ENCODE measurements at places on chromosomes 13 and 19.
A peak's percentile ranks its signal among the peaks of the same experiment; 100 is the strongest.

DNA sequence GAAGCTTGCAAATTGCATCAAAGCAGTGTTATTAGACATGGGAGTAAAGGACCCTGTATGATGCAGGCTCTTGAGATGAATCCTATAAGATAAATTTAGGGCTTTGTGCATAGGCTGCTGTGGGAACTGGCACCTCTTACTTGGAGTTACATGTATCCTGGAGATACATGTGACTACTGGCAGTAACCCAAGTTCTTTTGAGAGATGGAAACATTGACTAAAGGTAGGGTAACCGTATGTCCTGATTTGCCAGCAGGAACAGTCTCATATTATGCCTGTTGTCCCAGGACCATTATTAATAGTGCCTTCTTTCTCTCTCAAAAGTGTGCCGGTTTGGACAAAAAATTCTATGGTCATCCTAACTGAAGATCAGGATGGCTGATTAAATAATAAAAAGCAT is 195.4 kb downstream of the LACC1 start:
- DNase-seq, result no peak

GRCh38 chr13:30097089-30097488 is 210.3 kb downstream of the KATNAL1 start:
- DNase-seq, result no peak

DNA sequence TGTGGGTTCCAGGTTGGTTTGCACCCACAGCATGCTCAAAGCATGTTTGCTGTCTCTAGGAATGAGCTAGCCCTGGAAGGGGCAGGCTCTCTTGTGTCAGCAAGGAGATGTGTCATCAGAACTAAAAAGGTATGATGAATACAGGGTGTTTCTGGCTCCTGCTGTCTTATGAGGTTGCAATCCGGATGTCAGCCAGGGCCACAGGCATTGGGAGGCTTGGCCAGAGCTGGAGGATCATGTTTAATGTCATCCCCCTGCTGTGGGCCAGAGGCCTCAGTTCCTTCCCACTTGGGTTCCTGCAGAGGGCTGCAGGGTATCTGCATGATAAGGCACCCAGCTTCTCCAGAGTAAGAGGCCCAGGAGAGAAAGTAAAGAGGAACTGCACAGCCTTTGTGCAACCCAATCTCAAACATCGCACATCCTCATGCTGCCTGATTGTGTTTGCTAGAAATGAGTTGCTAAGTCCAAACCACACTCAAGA is 193.6 kb downstream of the COL4A1 start:
- DNase-seq, result peak; percentile 33

- no peak for DNase-seq
Observed at GRCh38 chr19:19597809-19598306, 20.6 kb downstream of the PBX4 start.

DNA sequence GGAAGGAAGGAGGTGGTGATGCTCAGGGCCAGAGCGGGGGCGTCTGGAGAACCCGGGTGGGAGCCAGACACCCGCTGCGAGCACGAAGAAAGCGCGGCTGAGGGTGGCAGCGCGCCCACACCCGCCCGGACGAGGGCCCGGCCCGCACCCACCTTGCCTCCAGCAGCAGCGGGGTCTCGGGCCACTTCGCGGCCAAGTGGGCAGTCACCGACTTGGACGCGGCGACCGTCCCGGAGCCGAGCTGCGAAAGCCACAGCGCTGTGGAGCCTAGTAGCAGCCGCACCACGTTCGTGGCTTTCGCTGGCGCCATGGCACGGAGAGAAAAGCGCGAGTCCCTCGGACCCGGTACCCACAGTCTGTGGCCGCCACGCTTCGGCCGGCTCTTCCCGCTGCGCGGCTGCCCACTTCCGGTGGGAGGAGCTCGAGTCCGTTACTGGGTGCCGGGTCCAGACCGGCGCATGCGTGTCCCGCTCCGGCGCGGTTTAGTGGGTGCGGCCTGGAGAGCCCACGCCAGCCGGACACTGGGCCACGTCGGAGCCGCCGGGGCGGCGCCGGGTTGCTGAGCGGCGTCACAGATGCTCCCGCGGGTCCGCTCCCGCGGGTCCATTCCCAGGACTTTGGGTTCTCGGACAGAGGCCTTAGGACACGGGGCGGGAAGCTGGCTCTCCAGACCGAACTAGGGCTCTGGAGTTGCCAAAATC is at the start of gene UGGT2:
Gene UGGT2, minus strand, starts transcription at position 399 of the 701 bp plus-strand sequence. Its CDS starts 89 bp downstream, at position 310.
- DNase-seq, result peak; percentile 89

DNA sequence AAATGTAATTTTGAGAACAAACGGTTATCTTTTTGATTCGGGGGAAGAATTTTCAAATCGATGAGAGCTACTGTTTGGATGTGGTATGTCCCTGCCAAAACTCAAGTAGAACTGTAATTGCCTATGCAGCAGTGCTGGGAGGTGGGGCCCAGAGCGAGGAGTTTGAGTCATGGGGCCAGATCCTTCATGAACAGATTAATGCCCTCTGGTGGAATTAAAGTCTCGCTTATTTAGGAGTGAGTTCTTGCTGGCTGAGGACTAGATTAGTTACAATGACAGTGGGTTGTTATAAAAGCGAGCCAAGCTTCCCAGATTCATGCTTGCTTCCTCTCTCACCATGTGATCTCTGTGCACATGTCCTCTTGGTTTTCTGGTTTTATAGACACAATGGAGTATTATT is 11.8 kb upstream of the PRR20A start:
- no peak for DNase-seq

- no peak for DNase-seq
Observed at GRCh38 chr19:55069865-55070197, 5.8 kb upstream of the EPS8L1 start.

DNA sequence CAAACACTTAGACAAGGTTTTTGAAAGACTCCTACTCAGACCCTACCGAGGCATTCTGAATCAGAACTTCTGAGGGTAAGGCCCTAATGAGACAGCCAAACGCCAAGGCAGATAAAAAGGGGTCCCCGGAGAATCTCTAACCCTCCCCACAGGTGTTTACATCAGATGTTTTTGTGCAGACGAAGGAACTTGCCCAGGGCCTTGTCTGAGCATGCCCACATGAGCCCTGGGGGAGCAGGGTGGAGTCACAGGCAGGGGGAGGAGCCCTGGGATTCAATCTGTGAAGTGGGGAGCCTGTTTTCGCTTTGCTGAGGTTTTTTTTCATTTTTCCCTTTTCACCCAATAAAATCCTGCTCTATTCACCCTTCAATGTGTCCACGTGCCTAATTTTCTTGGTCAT is 61.6 kb upstream of the MED4 start:
- no peak for DNase-seq

- no peak for DNase-seq
Observed at GRCh38 chr19:30783936-30784335, 411.8 kb downstream of the ZNF536 start.

DNA sequence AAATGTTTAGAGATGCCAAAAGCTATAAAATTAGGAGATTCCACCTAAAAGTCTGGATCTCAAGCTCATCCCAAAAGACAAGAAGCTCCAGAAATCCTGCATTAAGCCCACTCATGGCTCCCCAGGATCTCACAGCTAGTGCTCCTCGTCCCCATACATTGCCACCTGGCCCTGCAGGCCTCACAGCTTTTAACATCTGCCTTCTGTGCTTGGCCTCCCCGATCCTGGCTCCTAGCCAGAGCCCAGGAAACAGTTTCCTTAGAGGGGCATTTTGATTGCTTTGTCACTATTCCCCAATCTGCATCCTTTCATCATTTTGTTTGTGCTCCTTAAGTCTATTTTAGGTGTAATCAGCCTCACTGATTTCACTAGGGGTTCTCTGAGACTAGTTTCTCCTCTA is 14.5 kb upstream of the DCT start:
- no peak for DNase-seq

DNA sequence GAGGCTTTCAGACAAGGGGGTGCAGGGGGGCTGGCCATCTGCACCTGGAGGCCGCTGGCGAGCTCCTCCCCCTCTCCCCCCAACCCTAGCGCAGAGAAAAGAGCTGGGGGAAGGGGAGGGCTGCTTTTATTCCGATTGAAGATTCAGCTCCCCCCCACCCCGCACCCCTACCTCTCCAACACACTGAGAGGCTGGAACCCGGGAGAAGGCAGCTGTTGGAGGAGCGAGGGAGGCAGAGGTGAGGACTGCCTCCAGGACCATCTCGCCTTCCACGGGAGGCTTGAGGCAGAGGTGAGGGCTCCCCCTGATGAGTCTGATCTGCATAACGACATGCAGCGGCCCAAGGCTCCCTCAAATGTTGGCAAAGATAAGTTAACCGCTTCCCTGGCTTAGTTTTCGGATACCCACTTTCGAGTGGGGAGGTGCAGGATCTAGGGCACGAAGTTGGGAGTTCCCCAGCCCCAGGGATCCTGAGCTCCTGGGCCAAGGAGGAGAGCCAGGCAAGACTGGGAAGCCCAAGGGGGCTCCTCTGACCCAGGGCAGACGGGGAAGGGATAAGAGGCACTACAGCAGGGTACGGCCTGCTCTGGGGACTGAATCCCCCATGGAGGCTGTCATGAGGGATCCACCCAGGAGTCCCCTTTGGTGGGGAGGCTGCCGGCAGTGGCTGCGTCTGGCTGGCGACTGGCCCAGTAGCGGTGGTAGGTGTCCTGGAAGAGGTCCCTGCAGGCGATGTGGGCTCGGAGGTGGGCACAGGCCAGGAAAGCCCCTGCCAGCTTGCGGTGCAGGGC is 1.2 kb upstream of the NUMBL start:
- no peak for DNase-seq

GRCh38 chr19:54231077-54231931 is 8.5 kb upstream of the LILRB3 start:
- peak; percentile 55 for DNase-seq

GRCh38 chr19:41932720-41933332 is 4.6 kb upstream of the ERFL start:
- no peak for DNase-seq

DNA sequence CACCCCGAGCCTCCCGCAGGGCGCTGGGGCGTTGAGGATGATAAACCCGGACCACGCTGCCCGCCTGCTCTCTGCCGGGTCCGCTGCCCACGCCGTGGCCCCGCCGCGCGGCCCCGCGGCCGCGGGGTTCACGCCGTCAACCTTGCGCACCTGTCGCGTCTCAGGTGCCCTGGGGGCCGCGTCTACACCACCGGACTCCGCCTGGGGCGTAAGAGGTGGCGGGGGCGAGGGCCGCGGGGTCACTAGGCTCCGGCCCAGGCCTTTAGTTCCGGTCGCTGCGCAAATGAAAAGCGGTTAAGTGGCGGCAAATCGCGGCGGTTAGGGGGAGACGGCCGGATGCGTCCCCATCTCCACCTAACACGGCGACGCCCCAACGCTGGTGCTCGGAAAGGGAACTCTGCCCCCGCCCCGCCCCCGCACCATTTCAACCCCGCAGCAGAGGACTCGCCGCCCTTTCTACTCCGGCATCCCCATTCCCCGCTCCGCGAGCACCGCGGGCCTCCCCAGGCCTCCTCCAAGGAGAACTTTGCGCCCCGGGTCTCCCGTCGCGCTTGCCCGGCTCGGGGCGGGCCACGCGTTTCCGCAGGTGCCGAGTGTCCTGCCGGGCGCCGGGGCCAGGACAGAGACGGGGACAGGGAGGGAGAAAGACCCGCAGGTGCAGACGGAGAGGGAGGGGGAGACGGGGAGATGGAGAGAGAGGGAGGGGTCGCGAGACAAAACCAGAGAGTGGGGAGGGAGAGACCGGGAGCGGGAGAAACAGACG is 4.3 kb downstream of the ONECUT3 start:
- no peak for DNase-seq

DNA sequence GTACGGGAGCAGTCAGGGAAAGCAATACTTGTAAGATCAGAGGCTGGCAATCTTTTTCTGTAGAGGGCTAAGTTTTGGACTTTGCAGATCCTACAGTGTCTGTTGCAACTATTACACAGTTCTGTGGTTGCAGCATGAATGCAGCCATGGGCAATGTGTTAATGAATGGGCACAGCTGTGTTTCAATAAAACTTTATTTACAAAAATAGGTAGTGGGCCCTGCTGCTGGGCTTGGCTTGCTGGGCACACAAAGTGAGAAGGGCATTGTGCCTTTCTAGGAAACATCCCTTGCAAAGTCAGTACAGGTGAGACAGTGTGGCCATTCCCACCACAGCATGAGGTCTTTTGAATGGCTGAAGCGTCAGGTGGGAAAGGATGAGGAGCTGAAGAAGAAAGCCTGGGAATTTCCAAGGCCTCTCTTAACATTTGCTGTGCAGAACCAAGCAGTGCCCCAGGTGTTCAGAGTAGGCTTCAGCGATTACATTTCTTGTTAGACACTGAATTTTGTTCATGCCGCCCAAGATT is 9.1 kb downstream of the KL start:
- DNase-seq, result no peak

GRCh38 chr13:85661675-85662074 is 137.5 kb downstream of the SLITRK6 start:
- DNase-seq, result no peak

DNA sequence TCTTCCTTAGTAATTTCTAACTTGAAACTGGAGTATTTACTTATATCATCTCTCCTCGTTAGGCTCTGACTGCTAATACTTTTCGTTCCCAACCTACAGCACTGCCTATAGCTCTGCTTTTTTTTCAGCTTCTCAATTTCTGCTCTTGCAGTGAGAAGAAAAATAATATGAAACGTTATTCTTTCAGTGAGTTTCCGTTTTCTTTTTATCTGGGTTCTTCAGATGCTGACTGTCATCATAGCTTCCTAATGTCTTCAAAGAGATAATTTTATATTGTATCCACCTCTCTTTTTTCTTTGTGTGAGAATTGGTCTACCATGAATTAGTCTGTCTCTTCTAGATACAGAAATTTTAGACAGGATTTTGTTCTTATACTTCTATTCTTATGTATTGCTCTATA is 454.9 kb downstream of the LMO7 start:
- no peak for DNase-seq

- no peak for DNase-seq
Observed at GRCh38 chr13:21823949-21824348, 153.1 kb downstream of the FGF9 start.

GRCh38 chr13:61391426-61391825 is 24.2 kb downstream of the PCDH20 start:
- DNase-seq, result no peak

DNA sequence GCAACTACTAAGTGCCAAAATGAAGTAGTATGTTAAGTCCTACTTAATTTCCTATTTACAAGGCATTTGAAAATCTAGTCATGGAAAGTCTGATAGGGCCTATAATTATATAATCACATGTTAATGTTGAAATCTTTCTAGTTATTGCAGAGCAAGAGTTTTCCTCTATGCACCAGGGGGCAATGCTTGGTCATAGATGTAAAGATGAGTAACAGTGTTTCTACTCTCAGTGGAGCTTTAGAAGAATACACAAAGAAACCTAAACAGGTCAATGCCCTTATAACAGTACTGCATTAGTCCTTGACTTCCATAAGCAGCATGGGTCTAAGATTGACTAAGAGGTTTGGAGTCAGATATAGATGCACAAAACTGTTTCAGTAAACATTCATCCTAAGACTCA is 218.7 kb downstream of the KCTD12 start:
- DNase-seq, result peak; percentile 39

- DNase-seq, result no peak
Observed at GRCh38 chr13:57627663-57628062, 3.9 kb upstream of the PCDH17 start.

GRCh38 chr13:67366533-67366932 is 136.4 kb upstream of the PCDH9 start:
- no peak for DNase-seq

DNA sequence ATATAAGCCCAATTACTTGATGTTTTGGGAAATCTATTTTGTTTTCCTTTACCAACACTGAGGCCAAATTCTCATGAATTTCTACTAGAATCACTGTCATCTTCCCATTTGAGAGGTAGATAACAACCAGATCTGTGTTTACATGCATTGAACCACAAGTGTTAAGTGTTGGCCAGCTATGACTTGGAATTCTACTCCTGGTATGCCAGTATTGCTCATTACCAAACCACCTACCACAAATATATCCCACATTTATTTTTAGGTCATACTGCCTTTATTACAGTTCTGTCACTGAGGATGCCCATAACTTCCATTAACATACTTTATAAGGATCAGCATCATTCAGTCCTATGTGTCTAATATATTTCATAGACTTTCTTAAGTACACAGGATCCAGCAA is 328.9 kb downstream of the DIAPH3 start:
- DNase-seq, result no peak
